Endothelial cell of umbilical vein (primary cell): ENCODE measurements at places on chromosomes 7 and 10. TPM values are rescaled to one million over a fixed set of nuclear protein-coding genes. Genes with fewer than 3 reads are reported as not detected.

DNA sequence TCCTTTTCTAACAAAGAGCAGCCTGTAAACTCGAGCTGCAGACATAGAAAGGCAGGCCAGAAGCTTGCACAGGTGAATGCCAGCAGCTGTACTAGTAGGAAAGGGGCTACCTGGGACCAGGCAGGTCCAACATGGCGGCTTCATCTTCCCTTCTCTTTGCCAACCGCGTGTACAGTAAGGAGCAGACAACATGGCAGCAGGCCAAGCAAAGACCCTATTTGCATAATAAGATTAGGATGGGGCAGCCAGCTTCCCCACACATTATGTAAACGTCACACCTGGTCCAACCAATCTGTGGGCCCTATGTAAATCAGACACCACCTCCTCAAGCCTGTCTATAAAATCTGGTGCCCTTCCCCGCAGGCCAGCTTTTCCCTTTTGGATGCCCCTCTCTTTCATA is 1186.5 kb upstream of the AUTS2 start:
- no peak overlapping the region for H3K27ac ChIP-seq
- no peaks in the 10 kb centered on the region for H3K36me3 ChIP-seq
- H3K4me1 ChIP-seq = no peaks in the 10 kb centered on the region
- no peak for DNase-seq
- no peak overlapping the region for H3K4me3 ChIP-seq
- no peaks in the 10 kb centered on the region for H3K27me3 ChIP-seq

DNA sequence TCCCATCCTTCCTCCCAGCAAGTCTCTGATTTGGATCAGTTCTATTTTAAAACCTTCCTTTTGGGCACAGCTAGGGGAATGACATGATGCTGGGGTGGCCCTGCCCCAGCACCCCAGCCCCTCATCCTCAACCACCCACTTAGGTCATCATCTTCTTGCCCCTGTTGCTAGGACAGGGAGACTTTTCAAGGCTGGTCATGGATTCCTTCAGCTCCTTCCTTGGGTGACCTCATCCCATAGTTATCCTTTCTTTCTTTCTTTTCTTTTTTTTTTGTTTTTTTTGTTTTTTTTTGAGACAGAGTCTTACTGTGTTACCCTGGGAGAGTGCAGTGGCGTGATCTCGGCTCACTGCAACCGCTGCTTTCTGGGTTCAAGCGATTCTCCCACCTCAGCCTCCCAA is 127.2 kb downstream of the WDFY4 start:
- no peak overlapping the region for H3K27ac ChIP-seq
- no peak overlapping the region for H3K4me3 ChIP-seq
- no peaks in the 10 kb centered on the region for H3K36me3 ChIP-seq

DNA sequence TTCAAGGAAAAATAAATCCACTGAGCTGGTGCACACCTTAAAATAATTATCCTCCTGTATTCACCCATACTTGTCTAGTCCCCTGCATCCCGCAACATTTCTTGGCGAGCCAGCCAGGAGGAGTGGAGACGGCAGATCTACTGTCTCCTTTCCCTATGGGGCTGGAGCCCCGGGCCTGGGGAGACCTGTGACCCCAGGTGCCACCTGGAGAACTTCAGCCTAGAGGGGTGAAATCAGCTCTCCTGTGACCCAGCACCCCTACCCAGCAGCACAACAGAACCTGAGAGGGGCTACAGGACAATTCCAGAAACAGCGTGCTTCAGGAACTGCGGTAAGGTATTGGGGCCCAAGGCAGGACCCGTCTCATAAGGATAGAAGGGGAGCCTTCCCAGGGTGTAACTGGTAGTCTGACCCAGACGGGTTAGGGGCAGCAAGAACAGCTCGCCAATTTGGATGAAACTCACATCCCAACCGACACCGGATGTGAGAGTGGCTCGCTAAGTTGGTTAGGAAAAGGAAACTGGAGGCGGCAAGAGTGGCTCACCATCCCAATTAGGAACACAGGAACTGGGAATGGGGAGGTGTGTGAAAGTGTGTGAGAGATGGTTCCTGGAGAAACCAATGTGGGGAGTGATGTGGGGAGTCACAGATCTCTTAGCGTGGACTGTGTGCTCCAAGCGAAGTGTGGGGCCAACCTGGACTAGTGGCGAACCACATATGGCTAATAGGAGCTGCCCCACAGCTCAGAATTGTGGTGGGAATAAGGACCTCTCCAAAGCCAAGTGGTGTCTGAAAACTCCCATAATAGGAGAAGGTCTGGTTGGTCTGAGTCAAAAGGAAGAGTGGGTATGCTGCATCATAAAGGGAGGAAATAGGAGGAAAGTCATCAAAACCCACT is 15.1 kb upstream of the DENND2A start:
- H3K4me3 ChIP-seq = no peak overlapping the region
- peaks cover 5% of the 10 kb centered on the region for H3K4me1 ChIP-seq
- H3K27ac ChIP-seq = no peak overlapping the region
- H3K27me3 ChIP-seq = peaks cover 4% of the 10 kb centered on the region
- DNase-seq = no peak

DNA sequence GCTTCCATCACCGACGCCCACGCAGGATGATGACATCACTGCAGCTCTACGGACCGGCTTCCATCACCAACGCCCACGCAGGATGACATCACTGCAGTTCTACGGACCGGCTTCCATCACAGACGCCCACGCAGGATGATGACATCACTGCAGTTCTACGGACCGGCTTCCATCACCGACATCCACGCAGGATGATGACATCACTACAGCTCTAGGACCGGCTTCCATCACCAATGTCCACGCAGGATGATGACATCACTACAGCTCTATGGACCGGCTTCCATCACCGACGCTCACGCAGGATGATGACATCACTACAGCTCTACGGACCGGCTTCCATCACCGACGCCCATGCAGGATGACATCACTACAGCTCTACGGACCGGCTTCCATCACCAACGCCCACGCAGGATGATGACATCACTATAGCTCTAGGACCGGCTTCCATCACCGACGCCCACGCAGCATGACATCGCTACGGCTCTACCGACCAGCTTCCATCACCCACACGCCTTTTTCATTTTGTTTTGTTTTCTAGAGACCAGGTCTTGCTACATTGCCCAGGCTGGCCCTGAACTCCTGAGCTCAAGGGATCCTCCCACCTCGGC is 29.5 kb downstream of the GPER1 start:
- H3K27ac ChIP-seq = no peak overlapping the region
- H3K4me3 ChIP-seq = no peak overlapping the region
- no peaks in the 10 kb centered on the region for H3K36me3 ChIP-seq
- DNase-seq = no peak
- H3K27me3 ChIP-seq = no peaks in the 10 kb centered on the region

DNA sequence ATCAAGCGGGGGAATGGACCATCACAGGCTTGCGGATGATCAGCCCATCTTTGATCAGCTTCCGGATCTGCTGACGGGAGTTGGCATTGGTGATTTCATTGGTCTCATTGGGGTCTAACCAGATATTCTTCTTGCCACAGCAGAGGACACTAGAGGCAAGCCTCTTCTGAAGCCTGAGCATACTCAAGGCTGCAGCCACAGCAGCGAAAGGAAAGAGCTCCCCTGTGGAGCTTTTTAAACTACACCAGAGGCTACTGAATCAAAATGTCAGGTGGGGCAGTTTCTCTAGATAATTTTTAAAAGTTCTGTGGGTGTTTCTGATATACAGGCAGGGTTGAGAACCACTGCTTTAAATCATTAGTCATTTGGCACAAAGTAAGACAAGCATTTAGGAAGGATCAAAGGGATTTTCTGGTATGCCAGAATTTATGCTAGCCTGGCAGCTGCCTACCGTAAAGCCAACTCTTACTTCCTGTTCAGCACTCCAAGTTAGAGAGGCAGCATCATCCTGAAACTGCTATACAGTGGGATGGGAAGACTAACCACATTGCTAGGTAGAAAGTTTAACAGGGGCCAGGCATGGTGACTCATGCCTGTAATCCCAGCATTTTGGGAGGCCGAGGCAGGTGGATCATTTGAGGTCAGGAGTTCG is 7.0 kb downstream of the NAPEPLD start:
- no peaks in the 10 kb centered on the region for H3K36me3 ChIP-seq
- peak; percentile 12 for DNase-seq
- no peak overlapping the region for H3K27ac ChIP-seq
- H3K4me1 ChIP-seq = peaks cover 10% of the 10 kb centered on the region
- H3K27me3 ChIP-seq = no peaks in the 10 kb centered on the region

The ADRB1 gene
- 0.23 and 0.49 TPM in 2 replicates for polyA plus RNA-seq
